Stimulated activated CD8-positive, alpha-beta memory T cell treated with anti-CD3 and anti-CD28 coated beads, Interleukin-7, amount 100 ng/mL, for 1 hour (primary cell): ENCODE measurements at places on chromosomes 3 and 15.

DNA sequence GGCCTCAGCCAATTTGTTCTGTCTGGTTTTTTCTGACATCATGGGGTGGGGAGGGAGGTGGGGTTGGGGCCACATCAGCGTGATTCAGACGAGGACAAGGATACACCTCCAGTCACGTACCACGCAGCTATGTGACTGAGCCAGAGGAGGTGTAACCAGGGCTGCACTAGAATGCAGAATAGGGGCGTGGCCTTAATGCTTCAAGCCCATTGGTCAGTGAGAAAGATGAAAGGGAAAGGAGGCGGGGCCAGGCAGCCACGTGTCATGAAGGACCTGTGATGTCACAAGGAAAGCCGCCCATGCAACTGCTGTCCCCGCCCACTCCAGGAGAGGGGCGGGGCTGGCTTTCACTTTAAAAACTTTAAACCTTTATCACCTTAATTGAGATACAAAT lies at the start of gene GOLGA6L2:
GOLGA6L2 (minus strand) TSS at position 137 of the 394 bp plus-strand sequence; CDS start at position 75, 62 bp downstream.
- no peak for DNase-seq

DNA sequence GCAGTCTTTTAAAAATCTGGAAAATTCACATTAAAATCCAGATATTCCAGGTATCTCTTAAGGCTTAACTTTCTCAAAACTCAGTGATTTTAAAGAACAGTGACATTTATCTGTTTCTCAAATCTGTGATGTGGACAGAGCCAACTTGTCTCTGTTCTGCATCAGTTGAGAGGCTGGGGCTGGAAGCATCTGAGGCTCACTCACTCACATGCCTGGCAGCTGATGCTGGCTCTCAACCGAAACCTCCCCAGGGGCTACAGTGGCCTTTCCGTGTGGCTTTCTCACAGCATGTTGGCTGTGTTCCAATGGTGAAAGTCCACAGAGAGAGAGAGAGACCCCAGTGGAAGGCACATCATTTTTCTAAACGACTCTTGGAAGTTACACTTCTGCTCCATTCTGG lies 53.5 kb downstream of the CEMIP start:
- no peak for DNase-seq

DNA sequence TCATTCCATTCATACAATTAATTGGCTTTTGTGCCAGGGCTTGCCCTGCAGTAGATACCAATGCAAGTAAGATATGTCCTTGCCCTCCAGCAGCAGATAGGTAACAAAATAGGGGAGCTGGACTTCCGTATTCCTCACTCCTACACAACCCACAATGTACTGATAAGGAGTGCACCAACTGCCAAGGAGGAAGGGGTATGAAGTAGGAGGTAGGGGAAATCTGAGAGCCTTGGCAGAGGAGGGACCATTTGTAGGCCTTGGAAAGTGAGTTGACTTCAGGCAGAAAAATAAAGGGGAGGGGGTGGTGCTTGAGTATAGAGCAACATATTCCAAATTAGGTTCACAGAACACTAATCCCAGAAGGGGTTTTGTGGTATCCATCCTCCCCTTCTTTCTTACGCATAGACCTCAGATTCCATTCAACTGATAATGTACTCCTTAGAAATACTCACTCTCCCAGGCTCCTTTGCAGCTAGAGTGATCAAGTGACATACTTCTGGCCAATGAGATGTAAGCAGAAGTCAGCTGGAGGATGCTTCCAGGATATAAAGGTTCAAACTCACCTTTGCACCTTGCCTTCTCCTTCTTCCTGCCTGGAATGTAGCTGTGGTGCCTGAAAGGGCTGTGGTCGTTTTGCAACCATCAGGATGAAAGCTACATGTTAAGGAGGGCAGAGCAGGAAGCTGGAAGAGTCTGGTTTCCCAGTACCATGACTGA lies 127.1 kb upstream of the SMAD3 start:
- no peak for DNase-seq

GRCh38 chr3:184526088-184526433 lies 35.5 kb upstream of the EPHB3 start:
- no peak for DNase-seq

DNA sequence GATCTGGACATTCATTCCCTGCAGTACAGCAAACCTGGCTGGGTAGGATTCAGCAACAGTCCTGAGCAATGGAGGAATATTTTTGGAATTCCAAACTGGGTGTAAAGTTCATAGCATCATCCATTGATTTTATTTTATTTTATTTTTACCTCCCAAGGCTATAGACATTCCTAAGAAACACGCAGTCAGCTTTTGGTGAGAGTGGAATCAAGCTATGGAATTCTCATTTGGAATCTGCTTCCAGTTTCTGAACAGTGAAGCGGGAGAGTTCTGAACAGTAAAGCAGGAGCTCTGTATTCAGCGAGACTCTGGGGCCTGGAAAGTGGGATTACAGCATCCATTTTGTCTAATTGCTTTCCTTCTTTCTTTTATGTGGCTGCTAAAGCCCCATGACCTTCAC lies 1.4 kb upstream of the PDZRN3 start:
- no peak for DNase-seq

- DNase-seq = no peak
Observed at GRCh38 chr3:22819209-22819608, 383.9 kb upstream of the UBE2E2 start.

- no peak for DNase-seq
Observed at GRCh38 chr3:18752273-18752934, 327.3 kb upstream of the SATB1 start.

- DNase-seq = peak; percentile 21
Observed at GRCh38 chr15:58957101-58957973, 23.9 kb upstream of the SLTM start.

DNA sequence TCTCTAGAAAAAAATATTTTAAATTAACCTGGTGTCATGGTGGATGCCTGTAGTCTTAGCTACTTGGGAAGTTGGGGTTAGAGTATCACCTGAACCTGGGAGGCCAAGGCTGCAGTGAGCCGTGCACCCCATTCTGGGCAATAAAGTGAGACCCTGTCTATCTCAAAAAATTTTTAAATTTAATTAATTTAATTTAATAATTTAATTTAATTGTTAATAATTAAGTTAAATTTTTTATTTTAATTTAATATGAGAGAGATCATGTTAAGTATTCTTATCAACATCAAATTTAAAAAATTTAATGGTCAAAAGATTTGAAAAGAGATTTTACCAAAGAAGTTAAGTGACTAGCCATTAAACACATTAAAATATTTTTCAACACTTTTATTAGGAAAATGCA lies 40.8 kb upstream of the FOXB1 start:
- DNase-seq = no peak

DNA sequence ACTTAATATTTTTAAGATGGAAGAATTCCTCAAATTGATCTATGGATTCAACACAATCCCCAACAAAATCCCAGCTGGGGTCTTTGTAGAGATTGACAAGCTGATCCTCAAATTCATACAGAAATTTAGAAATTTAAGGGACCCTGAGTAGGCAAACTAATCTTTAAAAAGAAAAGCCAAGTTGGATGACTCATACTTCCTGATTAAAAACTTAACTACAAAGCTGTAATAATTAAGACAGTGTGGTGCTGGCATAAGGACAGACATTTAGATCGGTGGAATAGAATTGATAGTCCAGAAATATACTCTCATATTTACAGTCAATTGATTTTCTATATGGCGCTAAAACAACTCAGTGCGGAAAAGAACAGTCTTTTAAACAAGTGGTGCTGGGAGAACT lies 11.6 kb downstream of the FAM162A start:
- no peak for DNase-seq

DNA sequence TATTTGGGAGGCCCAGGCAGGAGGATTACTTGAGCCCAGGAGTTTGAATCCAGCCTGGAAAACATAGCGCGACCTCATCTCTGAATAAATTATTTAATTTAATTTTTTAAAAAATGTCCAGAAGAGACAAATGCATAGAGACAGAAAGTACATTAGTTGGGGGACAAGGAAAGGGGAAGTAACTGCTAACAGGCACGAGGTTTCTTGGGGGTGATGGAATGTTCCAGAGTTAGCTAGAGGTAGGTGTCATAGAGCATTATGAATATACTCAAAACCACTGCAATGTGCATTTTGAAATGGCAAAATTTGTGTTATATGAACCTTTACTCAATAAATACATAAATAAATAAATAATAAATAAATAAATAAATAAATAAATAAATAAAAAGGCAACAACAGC lies 31.7 kb upstream of the CYP11A1 start:
- no peak for DNase-seq

DNA sequence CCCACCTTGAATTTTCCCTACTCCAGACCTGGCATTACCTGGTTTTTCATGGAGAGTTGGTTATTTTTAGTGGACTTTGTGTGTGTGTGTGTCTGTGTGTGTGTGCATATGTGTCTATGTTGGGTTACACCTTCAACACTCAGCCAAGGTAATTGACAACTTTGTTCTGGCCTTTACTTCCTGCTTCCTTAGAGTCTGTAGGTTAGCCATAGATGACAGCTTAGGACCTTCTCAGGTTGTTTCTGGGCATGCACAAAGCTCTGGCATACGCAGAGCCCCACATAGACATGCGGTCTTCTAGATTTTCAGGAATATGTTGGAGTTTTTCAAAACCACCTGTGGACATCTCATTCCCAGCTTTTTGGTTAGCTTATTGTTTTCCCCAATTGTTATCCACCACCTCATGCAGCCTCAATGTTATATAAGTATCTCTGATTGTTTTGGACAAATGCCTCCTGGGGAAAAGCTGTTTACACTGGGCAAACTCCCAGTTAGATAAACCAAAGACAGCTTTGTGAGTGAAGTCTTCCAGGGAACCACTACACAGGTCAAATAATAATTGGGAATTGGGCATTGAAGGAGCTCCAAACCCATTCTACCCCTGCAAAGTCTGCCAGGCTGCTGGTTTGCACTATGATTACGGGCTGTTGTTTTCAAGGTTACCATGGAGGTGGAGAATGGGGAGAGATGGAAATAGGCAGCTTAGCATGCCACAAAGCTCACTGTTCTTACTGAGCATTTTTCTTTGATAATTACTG lies 201.2 kb downstream of the ADAMTSL3 start:
- no peak for DNase-seq

- no peak for DNase-seq
Observed at GRCh38 chr3:52507359-52507758, 12.2 kb downstream of the STAB1 start.

- DNase-seq = no peak
Observed at GRCh38 chr3:167864552-167864874, 129.0 kb downstream of the SERPINI1 start.

DNA sequence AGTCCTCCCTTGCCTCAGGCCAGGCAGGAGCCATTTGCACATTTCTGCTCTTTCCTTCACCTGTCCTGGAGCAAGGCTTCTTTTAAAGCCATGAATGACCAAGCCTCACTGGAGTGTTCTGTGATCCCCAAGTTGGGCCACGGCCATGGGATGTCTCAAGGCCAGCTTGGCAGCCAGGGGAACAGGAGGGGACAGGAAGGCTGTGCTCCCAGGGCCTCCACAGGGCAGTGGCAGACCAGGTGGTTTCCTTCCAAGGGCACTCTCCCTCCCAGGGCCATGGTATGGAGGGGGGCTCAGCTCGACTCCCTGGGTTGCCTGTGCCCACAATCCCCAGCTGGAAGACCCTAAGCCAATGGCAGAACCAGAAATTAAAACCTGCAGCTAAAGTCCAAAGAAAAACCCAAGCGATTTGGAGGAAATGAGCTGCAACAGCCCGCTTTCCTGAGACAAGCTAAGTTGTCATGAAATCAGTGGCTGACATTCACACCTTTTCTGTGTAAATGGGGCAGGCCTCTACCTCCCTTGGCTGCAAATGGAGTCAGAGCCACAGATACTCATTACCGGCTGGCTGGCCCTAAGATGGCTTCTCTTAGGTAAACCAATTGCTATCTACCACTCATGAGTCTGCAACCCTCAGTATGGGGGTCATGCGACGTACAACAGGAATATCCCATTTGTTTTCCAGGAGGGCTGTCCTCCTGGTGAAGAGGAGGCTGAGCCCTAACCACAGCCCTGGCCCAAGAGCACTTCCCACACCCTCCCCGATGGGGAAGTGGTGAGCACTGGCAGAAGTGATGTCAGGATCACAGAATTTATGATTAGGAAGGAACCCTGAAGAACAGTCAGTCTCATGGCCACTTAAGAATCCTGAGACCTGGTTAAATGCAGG lies 83.3 kb downstream of the SNRK start:
- no peak for DNase-seq

GRCh38 chr3:154582501-154582900 lies 152.5 kb upstream of the GPR149 start:
- no peak for DNase-seq

DNA sequence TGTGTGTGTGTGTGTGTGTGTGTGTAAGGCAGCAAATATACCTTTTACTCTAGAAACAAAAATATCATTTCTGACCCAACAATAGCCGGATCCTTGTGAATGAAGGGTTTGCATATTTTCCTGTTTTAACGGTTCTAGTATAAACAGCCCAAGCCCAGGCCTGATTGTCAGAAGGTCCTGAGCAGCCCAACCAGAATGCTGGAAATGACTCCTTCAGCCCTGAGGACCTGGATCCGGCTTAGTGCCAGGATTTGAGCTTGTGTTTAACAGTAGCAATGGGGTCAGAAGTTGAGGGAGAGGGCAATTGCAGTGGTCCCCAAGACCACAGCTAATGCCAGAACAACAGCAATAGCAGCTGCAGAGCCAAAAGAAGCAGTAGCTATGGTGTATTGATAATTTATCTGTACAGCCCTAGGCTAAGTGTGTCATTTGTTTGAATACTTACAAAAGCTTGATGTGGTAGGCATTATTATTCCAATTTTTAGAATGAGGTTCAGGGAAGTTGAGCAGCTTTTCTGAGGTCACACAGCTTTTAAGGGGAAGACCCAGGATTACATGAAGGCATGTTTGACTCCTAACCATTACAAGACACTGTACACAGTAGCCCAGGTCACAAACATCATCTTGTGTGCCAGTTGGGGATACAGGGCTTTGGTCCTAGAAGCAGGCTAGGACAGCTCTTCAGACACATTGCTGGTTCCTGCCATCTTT lies 12.8 kb downstream of the FOXL2 start:
- DNase-seq = no peak

DNA sequence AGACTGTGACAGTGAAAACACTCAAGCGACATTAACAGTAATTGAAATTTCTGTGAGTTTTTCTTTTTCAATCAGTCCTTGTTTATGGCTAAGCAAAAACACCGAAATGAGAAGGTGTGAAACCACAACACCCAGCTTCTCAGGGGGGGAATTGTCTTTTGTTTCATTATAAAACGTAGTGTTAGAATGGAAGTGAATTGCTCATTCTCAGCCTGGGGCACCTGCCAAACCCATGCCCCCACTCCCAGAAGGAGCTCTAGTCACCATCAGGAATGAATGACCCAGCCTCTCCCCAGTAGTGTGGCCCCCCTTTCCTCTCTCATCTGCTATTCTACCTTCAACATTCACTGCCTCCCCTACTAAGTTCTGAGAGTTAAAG lies 185.8 kb upstream of the CFAP20DC start:
- no peak for DNase-seq

DNA sequence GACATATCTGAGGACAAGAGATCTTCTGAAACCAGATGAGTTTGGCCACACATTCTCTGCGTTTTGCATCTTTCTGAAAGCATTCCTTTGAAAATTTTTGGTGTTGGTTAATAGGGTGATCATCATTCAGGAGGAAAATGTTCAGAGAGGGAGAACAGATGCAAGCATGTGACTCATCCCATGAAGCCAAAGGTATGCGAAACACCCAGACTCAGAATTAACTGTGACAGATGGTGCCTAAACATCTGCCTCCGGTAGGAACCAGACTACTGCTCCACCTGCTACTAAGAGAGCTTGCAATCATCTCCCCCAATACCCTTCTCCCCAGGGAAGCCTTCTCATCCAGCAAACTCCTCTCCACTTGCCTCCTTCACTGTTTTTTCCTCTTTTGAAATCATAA lies 46.2 kb downstream of the TRIM69 start:
- no peak for DNase-seq
